ENCODE measurements at places on chromosomes 4 and X.

GRCh38 chr4:121707344-121707743 lies 10.6 kb upstream of the ANXA5 start:
- DNase-seq, result no peak

- peak; percentile 40 for DNase-seq
These were observed 639.9 kb downstream of the SPOCK3 start for GRCh38 chr4:166594326-166594946.

GRCh38 chr4:165992283-165992682 lies 119.2 kb downstream of the TLL1 start:
- DNase-seq, result no peak

GRCh38 chr4:118948545-118949144 lies 60.0 kb downstream of the SYNPO2 start:
- no peak for DNase-seq

DNA sequence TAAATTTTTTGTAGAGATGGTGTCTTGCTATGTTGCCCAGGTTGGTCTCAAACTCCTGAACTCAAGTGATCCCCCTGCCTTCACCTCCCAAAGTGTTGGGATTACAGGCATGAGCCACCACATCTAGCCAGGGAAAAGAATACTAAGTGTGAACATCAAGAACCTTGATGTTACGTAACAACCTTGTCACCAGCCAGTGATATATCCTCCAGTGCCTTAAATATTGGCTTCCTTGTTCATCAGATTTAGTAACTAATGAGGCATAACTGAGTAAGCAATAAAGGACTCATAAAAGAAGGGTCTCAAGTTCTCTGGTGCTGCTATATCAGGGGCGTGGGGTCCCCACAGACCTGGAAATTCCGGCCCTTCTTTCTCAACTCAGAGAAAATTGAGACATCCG lies 60.5 kb upstream of the ENPEP start:
- DNase-seq, result no peak

All from NCI-H1048 (cell line).